ENCODE measurements at places on chromosomes 16 and 17.

- no peaks in the 10 kb centered on the region for H3K27me3 ChIP-seq
- no peak overlapping the region for H3K4me3 ChIP-seq
- H3K4me1 ChIP-seq: no peaks in the 10 kb centered on the region
- DNase-seq: no peak
- peaks cover 48% of the 10 kb centered on the region for H3K36me3 ChIP-seq
These were observed 47.0 kb downstream of the COG7 start for GRCh38 chr16:23406024-23406423.

GRCh38 chr17:44417553-44417952 lies 28.1 kb upstream of the ITGA2B start:
- H3K27me3 ChIP-seq: no peaks in the 10 kb centered on the region
- no peak overlapping the region for H3K27ac ChIP-seq
- DNase-seq: no peak
- no peak overlapping the region for H3K4me3 ChIP-seq

DNA sequence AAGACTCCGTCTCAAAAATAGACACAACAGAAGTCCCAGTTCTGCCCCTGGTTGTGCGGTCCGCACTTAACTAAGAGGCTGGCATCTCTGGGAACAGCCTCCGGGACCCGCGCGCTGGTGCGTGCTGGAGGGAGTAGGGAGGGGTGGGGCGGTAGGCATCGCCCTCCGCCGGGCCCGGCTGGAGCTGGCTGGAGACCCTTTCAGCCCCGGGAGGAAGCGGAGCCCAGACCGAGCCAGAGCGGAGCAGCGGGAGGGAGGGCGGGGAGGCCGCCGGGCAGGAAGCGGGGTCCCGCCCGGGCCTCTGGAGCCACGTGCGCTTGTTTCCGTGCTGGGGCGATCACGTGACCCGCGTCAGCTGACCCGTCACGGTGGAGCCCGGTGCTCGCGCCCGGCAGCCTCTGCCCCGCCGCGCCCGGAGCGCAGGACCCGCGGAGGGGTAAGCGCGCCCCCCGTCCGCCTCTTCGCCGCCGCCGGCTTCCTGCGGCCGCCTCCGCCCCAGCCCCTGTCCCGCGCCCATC lies at the start of gene WDR81:
WDR81 (plus strand) TSS at position 354 of the 518 bp plus-strand sequence. CDS start 256 bp downstream, outside the sequence.
- no peaks in the 10 kb centered on the region for H3K36me3 ChIP-seq
- no peaks in the 10 kb centered on the region for H3K27me3 ChIP-seq
- DNase-seq: peak; percentile 89

GRCh38 chr17:66542129-66542966 lies 239.9 kb downstream of the PRKCA start:
- peak overlapping the region; percentile 55 for H3K27ac ChIP-seq
- peak; percentile 61 for DNase-seq
- no peaks in the 10 kb centered on the region for H3K36me3 ChIP-seq
- no peak overlapping the region for H3K4me3 ChIP-seq
- H3K4me1 ChIP-seq: peaks cover 29% of the 10 kb centered on the region

GRCh38 chr17:5715478-5715877 lies 131.2 kb upstream of the NLRP1 start:
- no peak overlapping the region for H3K4me3 ChIP-seq
- no peaks in the 10 kb centered on the region for H3K36me3 ChIP-seq
- H3K4me1 ChIP-seq: no peaks in the 10 kb centered on the region
- no peak for DNase-seq
- peaks cover 49% of the 10 kb centered on the region for H3K27me3 ChIP-seq

GRCh38 chr17:58339755-58340404 lies 11.3 kb upstream of the TSPOAP1 start:
- no peaks in the 10 kb centered on the region for H3K27me3 ChIP-seq
- peaks cover 4% of the 10 kb centered on the region for H3K36me3 ChIP-seq
- no peak overlapping the region for H3K27ac ChIP-seq
- DNase-seq: no peak

GRCh38 chr17:59378675-59379074 lies 47.2 kb downstream of the YPEL2 start:
- no peak overlapping the region for H3K4me3 ChIP-seq
- no peak overlapping the region for H3K27ac ChIP-seq
- no peaks in the 10 kb centered on the region for H3K27me3 ChIP-seq
- peaks cover 7% of the 10 kb centered on the region for H3K4me1 ChIP-seq

- no peak overlapping the region for H3K4me3 ChIP-seq
- H3K27me3 ChIP-seq: no peaks in the 10 kb centered on the region
- DNase-seq: no peak
- no peaks in the 10 kb centered on the region for H3K36me3 ChIP-seq
- H3K4me1 ChIP-seq: no peaks in the 10 kb centered on the region
These were observed 159.3 kb upstream of the COX10 start for GRCh38 chr17:13909901-13910519.

DNA sequence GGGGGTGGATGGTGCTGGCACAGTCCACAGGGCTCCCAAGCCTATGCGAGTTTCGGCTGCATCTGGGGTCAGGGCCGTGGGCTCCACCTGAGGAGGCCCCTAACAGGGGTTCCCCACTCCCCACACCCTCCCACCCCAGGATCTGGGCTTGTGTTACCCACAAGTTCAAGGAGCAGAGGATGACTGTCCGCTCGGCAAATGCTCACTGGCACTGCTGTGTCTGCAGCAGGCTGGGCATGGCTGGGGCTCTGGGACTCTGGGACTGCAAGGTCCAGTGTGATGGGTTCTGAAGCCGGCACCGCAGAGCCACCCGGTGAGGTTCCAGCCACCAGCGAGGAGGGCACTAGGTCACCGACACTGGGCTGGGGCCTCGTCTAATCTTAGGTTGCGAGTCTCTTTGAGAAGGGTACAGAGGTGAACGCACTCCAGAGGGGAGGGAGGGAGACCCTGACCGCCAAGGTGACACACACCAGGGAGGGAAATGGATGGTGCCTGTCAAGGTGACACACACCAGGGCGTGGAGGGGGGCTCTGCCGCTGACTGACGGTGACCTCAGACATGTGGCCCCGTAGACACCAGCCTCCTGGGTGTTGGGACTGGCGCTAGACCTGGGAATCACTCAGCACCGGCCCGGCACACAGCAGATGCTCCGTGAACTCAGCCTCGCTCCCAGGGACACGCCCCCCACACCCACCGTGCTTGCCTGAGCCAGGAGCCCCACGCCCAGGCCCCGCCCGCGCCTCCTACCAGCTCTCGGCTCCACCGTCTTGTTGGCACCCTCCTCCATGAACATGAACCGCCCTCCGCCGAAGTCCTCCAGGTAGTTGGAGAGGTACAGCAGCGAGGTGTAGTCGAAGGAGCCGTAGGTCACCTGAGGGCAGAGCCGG lies 20.5 kb upstream of the HEXD start:
- H3K4me3 ChIP-seq: no peak overlapping the region
- DNase-seq: no peak
- H3K27ac ChIP-seq: no peak overlapping the region
- H3K36me3 ChIP-seq: no peaks in the 10 kb centered on the region
- no peaks in the 10 kb centered on the region for H3K27me3 ChIP-seq
- H3K4me1 ChIP-seq: peaks cover 29% of the 10 kb centered on the region

DNA sequence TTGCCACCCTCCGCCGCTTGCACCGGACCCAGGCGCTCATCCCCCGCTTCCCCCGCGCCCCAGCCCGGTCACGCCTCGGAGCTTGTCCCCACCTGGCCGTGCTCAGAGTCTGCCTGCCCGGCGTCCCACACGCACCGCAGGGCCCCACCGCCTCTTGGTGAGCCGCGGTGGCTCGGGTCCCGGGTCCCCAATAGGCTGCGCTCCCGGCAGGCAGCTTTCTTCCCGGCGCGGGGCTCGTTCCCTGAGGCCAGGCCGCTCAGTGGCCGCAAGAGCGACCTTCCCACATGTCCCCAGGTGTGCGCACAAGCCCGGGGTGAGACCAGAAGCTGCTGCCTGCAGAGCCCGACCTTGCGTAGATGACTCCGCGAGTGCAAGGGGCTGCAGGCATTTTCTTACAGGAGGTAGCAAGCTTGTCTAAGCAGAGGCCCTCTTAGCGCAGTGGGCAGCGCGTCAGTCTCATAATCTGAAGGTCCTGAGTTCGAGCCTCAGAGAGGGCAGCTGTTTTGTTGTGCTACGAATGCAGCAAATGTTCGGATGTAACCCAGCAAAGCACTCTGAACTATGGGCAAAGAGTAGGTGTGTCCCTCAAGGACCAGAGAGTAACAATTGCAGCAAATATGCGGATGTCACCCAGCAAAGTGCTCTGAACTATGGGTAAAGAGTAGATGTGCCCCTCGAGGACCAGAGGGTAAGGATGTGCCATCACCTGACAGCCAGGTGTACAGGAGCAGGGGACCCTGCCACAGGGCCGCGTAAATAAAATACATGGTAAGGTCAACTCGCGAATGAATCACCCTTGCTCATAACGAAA lies 15.6 kb downstream of the TLE7 start:
- H3K4me1 ChIP-seq: no peaks in the 10 kb centered on the region
- H3K4me3 ChIP-seq: peak overlapping the region; percentile 26
- H3K36me3 ChIP-seq: no peaks in the 10 kb centered on the region
- peaks cover 70% of the 10 kb centered on the region for H3K27me3 ChIP-seq

DNA sequence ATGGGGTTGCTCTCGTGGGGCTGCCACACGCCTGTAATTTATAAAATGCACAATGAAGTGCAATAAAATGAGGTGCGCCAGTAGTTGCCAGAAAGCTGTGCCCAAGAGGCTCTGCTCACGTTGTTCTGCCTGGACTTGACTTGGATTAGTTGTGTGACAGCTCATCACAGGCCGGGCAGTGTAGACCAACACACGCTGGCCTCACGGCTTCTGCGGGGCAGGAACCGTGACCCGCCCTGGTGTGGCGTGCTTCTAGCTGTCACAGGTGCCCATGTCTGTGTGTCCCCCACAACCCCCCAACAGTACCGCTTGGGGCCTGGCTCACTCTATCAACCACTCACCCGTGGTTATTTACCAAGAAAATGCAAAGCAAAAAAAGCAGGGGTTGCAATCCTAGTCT lies 112.2 kb upstream of the ZNF750 start:
- H3K4me3 ChIP-seq: no peak overlapping the region
- no peaks in the 10 kb centered on the region for H3K27me3 ChIP-seq
- H3K27ac ChIP-seq: no peak overlapping the region
- no peaks in the 10 kb centered on the region for H3K4me1 ChIP-seq

DNA sequence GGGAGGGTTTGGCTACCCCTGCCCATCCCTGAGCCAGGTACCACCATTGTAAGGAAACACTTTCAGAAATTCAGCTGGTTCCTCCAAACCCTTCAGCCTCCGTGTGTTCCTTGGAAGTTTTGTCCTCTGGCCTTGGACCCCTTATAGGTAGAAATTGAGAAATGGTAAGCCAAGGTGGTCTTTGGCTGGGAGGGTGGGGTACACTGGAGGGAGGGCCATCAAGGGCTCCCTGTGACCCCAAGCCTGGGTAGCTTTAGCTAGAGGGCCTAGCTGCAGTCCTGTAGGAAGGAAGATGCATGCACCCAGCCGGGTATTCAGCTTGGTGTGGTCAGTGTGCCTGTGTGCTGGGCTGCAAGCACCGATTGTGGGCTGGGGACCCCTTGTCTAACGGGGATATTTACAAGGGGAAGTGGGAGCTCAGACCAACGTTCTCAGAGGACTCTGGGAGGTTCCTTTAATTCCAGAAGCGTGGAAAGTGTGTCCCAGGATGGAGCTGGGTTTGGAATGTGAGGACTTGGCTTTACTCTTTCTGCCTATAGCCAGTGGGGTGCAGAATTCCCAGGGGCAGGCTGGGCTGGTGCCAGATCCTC lies 6.8 kb downstream of the NAT9 start:
- H3K36me3 ChIP-seq: peaks cover 40% of the 10 kb centered on the region
- DNase-seq: no peak

GRCh38 chr17:70622368-70623260 lies 453.3 kb downstream of the KCNJ2 start:
- DNase-seq: peak; percentile 62
- no peak overlapping the region for H3K27ac ChIP-seq
- no peak overlapping the region for H3K4me3 ChIP-seq
- no peaks in the 10 kb centered on the region for H3K36me3 ChIP-seq
- no peaks in the 10 kb centered on the region for H3K27me3 ChIP-seq

- H3K36me3 ChIP-seq: peaks cover 39% of the 10 kb centered on the region
- H3K4me3 ChIP-seq: no peak overlapping the region
- H3K27ac ChIP-seq: no peak overlapping the region
- H3K27me3 ChIP-seq: no peaks in the 10 kb centered on the region
- DNase-seq: peak; percentile 74
These were observed 11.5 kb downstream of the FLII start for GRCh38 chr17:18246880-18247612.

DNA sequence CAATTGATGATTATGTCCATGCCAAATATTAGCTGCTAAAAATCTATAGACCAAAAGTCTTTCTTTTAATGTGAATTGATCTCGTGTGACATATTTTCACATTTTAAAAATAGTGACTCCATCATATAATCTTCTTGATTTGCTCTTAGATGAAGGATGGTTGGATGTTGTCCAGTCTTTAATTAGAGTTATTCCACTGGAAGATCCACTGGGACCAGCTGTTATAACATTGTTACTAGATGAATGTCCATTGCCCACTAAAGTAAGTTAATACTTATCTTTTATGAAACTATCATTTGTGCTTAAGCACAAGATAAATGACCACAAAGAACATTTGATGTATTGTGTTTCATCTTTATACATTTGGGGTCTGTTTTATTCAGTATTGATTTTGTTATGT lies 22.8 kb downstream of the RSPRY1 start:
- no peak overlapping the region for H3K27ac ChIP-seq
- H3K4me1 ChIP-seq: no peaks in the 10 kb centered on the region
- no peak overlapping the region for H3K4me3 ChIP-seq
- no peaks in the 10 kb centered on the region for H3K27me3 ChIP-seq
- peaks cover 68% of the 10 kb centered on the region for H3K36me3 ChIP-seq

- no peak overlapping the region for H3K27ac ChIP-seq
- H3K4me3 ChIP-seq: no peak overlapping the region
- no peak for DNase-seq
- H3K4me1 ChIP-seq: no peaks in the 10 kb centered on the region
These were observed 4.2 kb downstream of the EEF2K start for GRCh38 chr16:22210285-22210684.

DNA sequence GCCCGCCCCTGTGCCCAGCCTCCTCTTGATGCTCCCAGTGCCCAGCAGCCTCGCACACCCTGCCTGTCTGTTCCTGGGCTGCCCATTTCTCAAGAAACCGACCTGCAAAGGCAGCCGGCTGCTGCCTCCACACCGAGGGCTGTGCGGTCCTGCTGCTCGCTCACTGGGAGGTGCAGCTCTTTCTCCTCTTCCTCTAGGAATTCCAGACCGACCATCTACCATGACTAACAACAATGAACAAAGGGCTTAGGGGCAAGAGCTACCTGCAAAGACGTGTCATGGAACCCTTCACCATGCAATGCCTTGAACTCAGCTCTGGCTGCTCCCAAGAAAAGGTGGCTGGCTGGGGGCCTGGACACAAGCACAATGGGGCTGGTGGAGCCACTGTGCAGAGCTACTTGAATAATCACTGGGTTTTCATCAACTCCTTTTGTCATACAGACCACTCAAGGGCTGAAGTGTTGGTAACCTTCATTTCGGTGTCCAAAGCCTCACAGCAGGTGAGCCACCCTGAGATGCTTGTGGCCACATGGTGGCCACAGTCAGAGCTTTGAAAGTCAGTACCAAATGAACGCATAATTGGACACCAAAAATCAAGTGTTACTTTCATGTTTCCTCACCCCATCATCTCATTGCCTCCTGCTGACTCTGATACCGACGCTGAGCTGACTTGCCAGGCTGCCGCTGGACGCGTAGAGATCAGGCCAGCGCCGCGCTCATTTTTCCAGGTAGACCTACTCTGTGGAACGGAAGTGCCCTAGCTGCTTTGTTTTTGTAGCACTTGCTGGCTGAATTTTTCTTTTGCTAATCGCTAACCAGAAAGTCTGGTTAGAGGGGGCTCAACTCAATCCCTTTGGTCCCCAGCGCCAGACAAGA lies 19.8 kb downstream of the CYB561 start:
- no peaks in the 10 kb centered on the region for H3K36me3 ChIP-seq
- no peaks in the 10 kb centered on the region for H3K4me1 ChIP-seq
- H3K27ac ChIP-seq: no peak overlapping the region
- H3K27me3 ChIP-seq: no peaks in the 10 kb centered on the region
- no peak overlapping the region for H3K4me3 ChIP-seq

GRCh38 chr17:40485851-40486521 lies 15.4 kb downstream of the TNS4 start:
- H3K27ac ChIP-seq: no peak overlapping the region
- no peak overlapping the region for H3K4me3 ChIP-seq
- no peaks in the 10 kb centered on the region for H3K27me3 ChIP-seq
- H3K36me3 ChIP-seq: no peaks in the 10 kb centered on the region
- H3K4me1 ChIP-seq: no peaks in the 10 kb centered on the region

Measured in A673 (cell line).